ENCODE measurements at places on chromosomes 5 and 9.

- DNase-seq: no peak
These were observed 26.7 kb downstream of the F2R start for GRCh38 chr5:76742583-76742982.

DNA sequence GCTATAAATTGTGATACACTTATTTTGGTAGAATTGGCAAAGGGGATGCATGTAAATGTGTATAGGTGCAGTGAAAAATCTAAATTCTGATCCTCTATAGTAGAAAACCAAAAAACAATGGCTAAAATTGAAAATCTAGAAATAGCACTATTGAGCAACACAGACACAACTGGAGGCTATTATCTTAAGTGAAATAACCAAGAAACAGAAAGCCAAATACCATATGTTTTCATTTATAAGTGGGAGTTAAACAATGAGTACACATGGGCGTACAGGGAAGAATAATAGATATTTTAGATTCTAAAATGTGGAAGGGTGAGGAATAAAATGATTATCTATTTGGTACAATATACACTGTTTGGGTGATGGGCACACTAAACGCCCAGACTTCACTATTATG lies 183.2 kb upstream of the TUSC1 start:
- DNase-seq: no peak

DNA sequence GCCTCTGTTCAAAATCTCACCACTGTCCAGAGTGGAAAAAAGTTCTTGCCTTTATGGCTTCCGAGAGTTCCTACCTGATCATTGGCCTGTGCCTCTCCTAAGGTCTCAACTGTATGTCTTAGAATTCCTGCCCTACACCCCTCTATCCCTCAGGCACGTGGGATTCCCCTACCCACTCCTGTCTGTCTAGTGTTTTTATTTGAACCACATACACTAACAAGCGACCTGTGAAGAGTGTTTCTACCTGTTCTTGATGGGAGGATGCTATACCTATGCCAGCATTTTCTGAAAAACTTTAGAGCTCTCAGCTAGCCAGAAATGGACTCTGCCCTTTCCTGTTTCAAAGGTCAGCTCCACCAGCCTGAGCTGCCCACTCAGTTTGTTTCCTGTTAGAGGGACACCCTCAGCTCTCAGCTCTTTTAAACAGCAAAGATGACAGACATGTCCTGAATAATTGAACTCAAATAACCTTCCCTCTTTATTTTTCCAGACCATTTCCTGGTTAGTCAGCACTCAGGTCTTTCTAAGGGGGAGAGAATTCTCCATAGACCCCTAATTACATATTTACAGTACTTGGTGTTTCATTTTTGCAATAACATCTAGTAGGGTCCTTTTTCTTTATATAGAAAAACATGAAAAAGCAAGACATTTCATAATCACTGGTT lies 214.8 kb downstream of the AOPEP start:
- DNase-seq: no peak

GRCh38 chr9:99069546-99069945 lies 35.4 kb upstream of the TGFBR1 start:
- no peak for DNase-seq

GRCh38 chr5:135535420-135535819 lies 344 bp downstream of the NEUROG1 start:
- peak; percentile 60 for DNase-seq

DNA sequence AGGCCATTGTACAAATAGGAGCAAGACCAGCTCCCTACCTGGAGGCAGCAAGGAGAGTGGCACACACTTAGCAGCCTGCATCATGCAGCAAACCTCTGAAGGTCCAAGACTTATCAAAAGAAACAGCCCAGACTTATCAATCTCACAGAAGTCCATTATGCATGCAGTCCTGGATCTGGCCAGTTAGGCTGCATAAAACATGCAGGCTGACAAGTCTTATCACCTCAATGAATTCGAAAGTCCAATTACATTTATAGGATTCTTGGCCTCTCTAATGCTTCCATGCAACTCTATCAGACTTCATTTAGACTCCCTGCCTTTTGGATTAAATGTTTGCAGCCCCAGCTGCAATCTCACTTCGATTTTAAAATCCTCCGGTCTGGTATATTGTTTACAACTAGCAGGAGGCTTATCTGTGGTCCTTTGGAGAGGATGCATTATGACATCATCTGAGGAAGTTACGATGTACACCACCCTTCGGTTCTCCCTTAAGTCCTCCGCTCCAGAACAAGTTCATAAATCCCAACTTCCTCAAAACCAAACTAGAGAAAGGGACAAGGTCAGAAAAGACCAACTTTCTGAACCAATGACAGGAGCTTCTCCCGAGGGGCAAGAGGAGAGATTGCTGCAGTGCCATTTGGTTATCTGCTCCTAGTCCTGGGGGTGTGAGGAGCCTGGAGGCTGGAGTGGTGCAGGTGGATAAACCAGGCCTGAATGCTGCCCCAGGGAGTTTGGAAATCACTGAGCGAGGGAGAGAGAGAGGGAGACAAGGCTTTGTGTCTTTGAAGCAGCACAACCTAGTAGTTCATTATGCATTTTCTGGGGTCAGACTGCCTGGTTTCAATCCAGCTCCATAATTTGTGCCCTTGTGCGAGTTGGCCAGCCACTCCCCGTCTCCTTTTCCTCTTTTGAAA lies 313.9 kb downstream of the TLE1 start:
- peak; percentile 78 for DNase-seq

All from islet precursor cell (in vitro differentiated cells).